ENCODE measurements at places on chromosomes 2 and 18. TPM values are rescaled to one million over a fixed set of nuclear protein-coding genes. Genes with fewer than 3 reads are reported as not detected.
A peak's percentile ranks its signal among the peaks of the same experiment; 100 is the strongest.

GRCh38 chr2:46578961-46579360, 99.6 kb downstream of the TMEM247 start:
- DNase-seq, result no peak

GRCh38 chr2:192140236-192140839, 54.4 kb downstream of the TMEFF2 start:
- DNase-seq, result no peak

GRCh38 chr2:239245107-239245506, 155.7 kb downstream of the HDAC4 start:
- DNase-seq, result no peak

- DNase-seq, result no peak
Observed at GRCh38 chr18:60978338-60978737, 354.9 kb upstream of the CDH20 start.

- no peak for DNase-seq
Observed at GRCh38 chr2:192026059-192026824, 168.5 kb downstream of the TMEFF2 start.

- DNase-seq, result no peak
Observed at GRCh38 chr2:23901966-23902846, 24.7 kb downstream of the ATAD2B start.

GRCh38 chr2:4967206-4967605, 725.0 kb upstream of the SOX11 start:
- DNase-seq, result no peak

DNA sequence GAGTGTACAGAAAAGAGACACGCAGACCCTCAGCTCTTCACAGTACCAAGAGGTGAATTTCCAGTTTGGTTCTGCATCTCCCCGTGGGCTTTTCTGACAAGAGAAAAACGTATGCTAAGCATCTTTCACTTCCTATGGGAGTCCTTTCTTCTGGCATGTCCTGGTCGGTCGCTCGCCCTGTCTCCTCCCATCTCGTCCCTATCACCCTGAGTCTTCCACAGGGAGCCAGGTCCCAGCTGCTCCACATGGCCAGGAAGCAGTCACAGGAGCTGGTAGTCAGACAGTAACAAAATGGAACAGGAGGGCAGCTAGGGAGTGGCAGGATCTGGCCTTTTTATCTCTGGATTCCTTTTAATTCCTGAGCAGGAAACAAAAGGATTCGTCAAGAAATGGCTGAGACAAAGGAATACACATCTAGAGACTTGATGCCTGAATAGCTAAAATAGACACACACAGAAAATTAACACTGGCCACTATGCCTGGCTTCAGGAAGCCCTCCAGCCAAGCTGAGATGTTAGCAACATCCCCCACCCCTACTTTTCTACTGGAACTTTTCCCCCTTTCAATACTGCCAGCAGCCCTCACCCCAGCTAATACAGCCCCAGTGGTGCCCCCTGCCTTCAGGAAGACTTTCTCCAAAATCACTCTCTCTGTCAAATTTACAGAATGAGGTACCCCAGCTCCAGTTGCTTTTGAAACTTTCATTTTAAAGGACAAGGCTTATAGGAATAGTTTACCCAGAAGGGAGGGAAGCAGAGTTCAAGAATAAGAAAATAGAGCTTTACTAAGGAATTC, 136.1 kb downstream of the DNER start:
- DNase-seq, result no peak

DNA sequence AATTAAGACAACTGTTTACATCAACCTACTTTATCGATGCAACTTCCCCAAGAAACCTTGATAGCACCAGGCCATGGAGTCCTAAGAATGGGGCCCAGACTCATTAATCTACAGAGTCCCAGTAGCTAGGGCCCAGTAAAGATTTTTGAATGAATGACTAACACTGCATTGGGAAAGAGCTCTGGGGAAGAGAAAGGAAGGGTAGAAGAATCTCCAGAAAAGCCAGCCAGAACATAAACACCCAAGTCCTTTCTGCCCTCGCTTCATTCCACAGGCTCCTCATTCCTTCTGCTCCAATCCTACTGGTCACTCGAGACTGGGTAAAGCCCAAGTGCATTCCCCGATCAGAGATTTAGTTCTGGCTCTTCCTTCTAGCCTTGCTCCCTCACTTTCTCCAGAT, 44.3 kb downstream of the CYRIA start:
- DNase-seq, result no peak

DNA sequence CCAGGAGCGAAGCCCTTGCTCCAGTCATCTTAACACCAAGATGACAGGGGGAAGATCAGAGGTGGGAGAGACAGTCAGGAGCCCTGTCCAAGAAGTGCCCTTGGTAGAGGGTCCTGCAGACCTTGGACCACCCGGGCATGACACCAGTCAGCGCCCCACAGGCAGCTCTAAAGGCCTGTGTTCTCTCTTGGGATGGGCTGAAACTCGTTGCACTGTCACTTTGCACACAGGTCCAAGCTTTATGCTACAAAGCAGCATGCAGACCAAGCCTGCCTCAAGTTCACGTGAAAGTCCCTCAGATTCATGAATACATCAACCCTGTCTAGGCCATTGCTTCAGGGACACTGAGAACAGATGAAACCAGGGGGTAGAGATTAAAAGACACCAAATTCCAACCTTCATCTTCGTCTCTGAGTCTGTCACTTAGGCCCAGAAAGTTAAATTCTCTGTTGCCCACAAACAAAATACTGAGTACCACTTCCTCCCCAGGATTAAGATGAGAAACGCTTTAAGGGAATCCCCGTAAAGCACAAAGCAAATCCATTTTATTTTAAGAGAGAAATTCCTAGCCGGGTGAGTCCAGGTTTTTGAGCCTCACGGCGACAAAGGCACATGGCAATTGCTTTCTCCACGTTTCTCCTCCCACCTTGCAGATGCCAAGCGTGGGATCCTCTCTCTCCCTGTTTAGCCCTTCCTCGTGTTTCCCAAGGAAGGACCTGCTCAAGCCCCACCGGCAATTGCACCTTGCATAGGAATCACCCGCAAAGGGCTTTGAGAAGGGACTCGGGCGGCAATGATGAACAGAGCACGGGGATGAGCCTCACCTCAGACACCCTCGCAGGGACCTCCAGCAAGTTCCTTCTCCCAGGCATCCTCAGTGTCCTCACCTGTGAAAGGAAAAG, 75.0 kb upstream of the ID2 start:
- DNase-seq, result no peak

DNA sequence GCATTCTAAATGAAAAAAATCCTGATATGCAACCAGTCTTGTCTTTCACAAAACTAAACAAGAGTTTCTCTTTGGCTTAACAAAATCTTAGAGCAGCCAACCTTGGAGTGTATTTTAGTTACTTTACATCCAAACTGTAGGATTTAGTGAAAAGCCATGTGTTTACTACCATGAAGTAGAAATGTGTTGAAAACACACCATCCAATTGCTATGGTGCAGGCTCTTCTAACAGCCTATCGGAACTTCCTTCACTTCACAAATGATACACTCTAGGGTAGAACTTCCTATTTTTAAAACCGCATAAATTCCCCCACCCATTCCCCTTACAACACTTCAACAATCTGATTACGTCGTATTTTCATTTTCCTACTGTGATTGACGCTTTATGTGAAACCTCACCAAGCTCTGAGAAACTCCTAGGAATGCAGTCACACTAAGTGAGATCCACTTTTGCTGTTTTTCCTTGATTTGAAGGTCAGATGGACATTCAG, 74.4 kb upstream of the MAP4K4 start:
- peak; percentile 84 for DNase-seq

DNA sequence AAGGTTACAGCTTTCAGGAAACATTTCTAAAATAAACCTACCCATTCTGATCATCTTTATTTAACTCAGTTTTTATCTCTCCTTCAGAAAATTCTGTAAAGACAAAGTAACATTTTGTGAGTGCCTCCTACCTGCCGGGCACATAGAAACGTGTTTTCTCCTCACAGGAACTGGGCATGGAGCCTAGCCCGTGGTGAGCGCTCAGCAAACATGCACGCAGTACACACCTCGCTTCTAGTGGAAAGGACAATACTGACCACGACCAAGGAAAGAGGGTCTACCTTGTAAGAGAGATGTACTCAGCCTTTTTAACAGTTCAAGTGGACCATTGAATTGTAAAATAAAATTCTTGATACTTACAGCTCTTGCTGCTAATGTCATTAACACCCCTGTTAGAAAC, 24.8 kb upstream of the KIDINS220 start:
- no peak for DNase-seq

GRCh38 chr2:15084826-15085489, 452.4 kb downstream of the LRATD1 start:
- DNase-seq, result no peak

- no peak for DNase-seq
Observed at GRCh38 chr18:68121308-68121707, 593.6 kb downstream of the TMX3 start.

GRCh38 chr18:28116461-28116860, 60.5 kb downstream of the CDH2 start:
- DNase-seq, result no peak

DNA sequence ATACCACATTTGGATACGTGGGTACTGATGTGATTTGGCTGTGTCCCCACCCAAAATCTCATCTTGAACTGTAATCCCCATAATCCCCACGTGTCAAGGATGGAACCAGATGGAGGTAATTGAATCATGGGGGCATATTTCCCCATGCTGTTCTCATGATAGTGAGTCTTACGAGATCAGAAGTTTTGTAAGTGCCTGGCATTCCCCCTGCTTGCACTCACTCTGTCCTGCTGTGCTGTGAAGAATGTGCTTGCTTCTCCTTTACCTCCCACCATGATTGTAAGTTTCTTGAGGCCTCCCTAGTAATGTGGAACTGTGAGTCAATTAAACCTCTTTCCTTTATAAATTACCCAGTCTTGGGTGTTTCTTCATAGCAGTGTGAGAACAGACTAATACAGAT, 70.3 kb downstream of the CHST9 start:
- DNase-seq, result no peak

Gene ADD2
- 4.1 TPM for polyA plus RNA-seq

Gene ROCK1
- polyA plus RNA-seq, result 37.6 TPM

Gene FBXO41
- 2.3 TPM for polyA plus RNA-seq

Gene SNED1
- polyA plus RNA-seq, result 1.2 TPM

Gene PSMD1
- polyA plus RNA-seq, result 36.4 TPM

Gene OTX1
- not detected for polyA plus RNA-seq

Gene KLF11
- polyA plus RNA-seq, result 34.0 TPM

Gene IL1RN
- not detected for polyA plus RNA-seq

Gene DAPL1
- polyA plus RNA-seq, result not detected

Gene PEX13
- polyA plus RNA-seq, result 15.7 TPM

Gene CENPA
- polyA plus RNA-seq, result not detected
